ENCODE measurements at places on chromosomes 6 and 20.

DNA sequence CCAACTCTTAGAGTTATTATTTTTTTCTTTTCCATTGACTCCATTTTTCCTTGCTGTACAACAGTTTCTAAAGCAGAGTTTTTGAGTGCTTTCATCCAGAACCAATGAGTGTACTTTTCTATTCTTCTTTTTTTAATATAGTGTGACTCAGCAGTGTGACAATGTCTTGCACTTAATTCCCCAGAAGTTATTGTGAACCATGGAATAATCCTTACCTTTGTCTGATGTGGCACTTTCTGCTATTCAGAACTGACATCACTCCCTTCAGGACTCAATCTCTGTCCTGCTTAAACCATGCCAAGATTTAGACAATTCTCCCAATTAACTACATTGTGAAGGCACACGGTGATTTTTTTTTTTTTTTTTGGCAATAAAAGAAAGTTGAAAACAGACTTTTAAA lies 41.5 kb downstream of the GRIK2 start:
- no peak for DNase-seq

DNA sequence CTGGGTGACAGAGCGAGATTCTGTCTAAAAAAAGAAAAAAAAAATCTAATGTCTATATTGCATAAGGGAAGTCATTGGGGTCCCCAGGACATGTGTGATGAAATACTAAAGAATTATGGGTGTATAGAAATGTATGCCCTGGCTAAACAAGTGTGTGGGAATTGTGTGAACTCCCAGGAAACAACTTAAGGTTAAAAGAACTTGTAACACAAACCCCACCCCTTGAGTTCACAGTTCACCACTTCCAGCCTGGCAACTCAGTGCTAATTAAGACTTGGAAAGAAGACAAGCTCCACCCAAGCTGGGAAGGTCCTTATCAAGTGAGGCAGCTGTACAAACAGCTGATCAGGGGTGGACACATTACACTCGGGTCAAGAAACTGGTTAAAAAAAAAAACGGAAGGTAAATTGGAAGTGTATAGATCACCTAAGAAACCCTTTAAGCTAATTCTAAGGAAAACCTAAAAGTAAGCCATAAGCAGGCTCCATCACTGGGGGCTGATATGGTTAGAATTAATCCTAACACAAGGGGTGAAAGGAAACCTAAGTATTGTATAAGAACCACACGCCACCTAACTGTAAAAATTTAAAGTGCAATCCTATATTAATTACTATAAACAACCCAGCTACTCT lies 25.2 kb downstream of the HLA-A start:
- DNase-seq: no peak

GRCh38 chr20:48962421-48962820 lies 40.9 kb downstream of the ARFGEF2 start:
- no peak for DNase-seq

GRCh38 chr20:63009988-63010769 lies 3.4 kb upstream of the BHLHE23 start:
- DNase-seq: peak; percentile 51

DNA sequence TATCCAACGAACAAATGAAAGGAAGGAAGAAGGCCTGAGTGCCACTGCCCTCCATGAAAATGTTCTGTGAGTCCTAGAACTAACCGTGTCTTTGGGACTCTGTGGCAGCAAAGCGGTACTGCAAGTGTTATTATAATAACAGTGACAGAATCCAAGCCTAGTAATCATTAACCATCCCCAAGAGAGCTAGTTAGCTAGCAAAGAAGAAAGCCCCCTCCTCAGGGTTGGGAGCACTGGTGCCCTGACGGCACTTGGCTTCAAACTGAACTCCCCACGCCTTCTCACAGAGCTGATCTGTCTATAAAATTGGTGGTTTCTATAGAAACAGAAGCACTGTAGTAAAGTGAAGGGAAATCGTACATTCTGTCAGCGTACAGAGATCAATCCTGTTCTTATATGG lies 239.8 kb downstream of the PTPRT start:
- DNase-seq: no peak

Data from stimulated activated CD4-positive, alpha-beta T cell treated with anti-CD3 and anti-CD28 coated beads, TNF-alpha, amount 100 ng/mL, for 48 hours (primary cell).